ENCODE measurements at places on chromosomes 13 and 19. TPM values are rescaled to one million over a fixed set of nuclear protein-coding genes. Genes with fewer than 3 reads are reported as not detected.
A peak's percentile ranks its signal among the peaks of the same experiment; 100 is the strongest.

The ZNF567 gene
- total RNA-seq = 4.9 TPM

DNA sequence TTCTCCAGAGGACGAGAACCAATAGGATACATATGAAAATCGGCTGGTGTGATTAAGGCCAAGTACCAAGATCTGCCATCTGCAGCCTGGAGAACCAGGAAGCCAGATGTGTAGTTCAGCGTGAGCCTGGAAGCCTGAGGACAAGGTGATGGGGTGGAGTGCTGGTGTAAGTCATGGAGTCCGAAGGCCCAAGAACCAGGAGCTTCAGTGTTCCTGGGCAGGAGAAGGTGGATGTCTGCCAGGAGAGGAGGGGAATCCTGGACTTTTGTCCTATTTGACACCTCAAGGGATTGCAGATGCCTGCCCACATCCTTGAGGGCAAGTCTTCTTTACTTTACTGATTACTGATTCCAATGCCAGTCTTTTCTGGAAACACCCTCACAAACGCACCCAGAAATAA, 71.5 kb downstream of the SPATA13 start:
- no peak overlapping the region for H3K27ac ChIP-seq
- H3K27me3 ChIP-seq = no peaks in the 10 kb centered on the region
- H3K4me3 ChIP-seq = no peak overlapping the region
- DNase-seq = no peak
- H3K36me3 ChIP-seq = no peaks in the 10 kb centered on the region

The ATP7B gene
- total RNA-seq = 1.5 TPM

- peaks cover 15% of the 10 kb centered on the region for H3K4me1 ChIP-seq
- peaks cover 9% of the 10 kb centered on the region for H3K36me3 ChIP-seq
- peak overlapping the region; percentile 99 for H3K27ac ChIP-seq
- H3K4me3 ChIP-seq = peak overlapping the region; percentile 94
- H3K27me3 ChIP-seq = no peaks in the 10 kb centered on the region
Observed at GRCh38 chr19:10835089-10835753, 791 bp downstream of the TMED1 start.

DNA sequence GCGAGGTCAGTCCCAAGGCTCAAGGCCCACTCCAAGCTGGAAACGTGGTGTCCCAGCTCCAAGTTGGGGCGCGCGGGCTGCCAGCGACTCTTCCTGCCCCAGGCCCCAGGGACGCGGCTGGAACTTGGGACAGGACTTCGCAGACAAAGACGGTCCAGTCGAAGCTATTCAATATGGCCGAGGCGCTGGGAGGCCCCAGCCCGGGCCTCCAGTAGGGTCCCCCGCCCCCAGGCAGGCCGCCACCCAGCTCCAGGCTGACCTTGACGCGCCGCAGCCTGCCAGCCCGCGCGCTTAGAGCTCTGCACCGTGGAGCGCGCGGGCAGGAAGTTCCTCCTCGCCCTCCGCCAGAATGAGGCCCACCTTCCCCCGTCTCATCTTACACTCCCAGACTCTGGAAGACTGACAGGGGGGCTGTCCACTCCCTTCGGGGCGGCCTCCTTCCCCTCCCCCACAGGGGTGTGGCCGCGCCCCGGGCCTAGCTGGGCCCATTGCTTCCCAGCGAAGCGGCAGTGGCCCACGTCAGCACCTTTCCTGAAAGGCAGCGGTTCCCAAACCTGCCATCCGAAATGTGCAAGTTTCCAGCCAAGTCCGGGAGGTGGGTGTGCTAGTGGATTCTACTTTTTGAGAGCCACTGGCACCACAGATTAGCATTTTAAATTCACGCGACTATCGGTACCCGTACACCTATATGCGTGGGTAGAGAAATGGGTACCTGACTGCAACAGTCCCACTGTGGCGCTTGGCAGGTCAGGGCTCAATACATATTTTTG, at the start of gene CCDC8:
CCDC8 (minus strand) TSS at position 303 of the 770 bp plus-strand sequence. CDS start 754 bp downstream, outside the sequence.
- H3K4me3 ChIP-seq = no peak within 1 kb of the TSS
- DNase-seq = no peak
- peaks cover 6% of the 10 kb centered on the region for H3K4me1 ChIP-seq
- no peaks in the 10 kb centered on the region for H3K36me3 ChIP-seq
- no peak within 1 kb of the TSS for H3K27ac ChIP-seq

DNA sequence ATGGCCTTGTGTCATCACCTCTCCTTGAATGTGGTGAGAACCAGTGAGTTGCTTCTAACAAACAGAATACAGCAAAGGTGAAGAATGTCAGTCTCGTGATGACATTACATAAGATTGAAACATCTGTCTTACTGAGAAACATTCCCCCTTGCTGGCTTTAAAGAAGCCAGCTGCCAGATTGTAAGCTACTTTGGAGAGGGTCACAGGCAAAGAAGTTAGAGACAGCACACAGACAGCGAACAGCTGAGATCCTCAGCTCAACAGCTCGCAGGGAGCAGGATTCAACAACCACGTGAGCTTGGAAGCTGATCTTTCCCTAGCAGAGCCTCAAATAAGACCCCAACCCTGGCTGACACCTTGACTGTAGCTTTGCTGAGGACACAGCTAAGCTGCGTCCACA, 367.9 kb downstream of the LIG4 start:
- no peaks in the 10 kb centered on the region for H3K36me3 ChIP-seq
- H3K27ac ChIP-seq = no peak overlapping the region
- no peaks in the 10 kb centered on the region for H3K27me3 ChIP-seq
- no peaks in the 10 kb centered on the region for H3K4me1 ChIP-seq
- no peak for DNase-seq

GRCh38 chr19:6218491-6219146, 61.2 kb downstream of the MLLT1 start:
- H3K36me3 ChIP-seq = no peaks in the 10 kb centered on the region
- no peak overlapping the region for H3K4me3 ChIP-seq
- no peaks in the 10 kb centered on the region for H3K27me3 ChIP-seq
- H3K27ac ChIP-seq = no peak overlapping the region
- DNase-seq = peak; percentile 89

Measured in activated CD4-positive, alpha-beta memory T cell treated with anti-CD3 and anti-CD28 coated beads for 36 hours (primary cell).